RWPE2 (cell line): ENCODE measurements at places on chromosomes 4 and X.

DNA sequence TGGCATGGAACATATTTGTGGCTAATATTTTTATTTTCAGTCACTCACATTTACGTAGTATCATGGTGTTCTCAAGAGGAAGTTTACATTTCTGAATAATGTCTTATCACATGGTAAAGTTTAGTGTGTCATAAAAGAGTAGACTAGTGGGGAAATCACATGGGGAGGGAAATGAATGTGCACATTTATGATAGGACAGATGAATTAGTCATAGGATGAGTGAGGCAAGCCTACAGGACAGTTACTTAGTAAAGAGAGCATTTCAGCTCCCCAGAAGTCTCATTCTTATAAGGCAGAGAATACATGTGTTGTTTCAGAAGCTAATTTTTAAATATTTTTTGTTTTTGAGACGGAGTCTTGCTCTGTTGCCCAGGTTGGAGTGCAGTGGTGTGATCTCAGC, 6.2 kb downstream of the GK start:
- no peak for DNase-seq

DNA sequence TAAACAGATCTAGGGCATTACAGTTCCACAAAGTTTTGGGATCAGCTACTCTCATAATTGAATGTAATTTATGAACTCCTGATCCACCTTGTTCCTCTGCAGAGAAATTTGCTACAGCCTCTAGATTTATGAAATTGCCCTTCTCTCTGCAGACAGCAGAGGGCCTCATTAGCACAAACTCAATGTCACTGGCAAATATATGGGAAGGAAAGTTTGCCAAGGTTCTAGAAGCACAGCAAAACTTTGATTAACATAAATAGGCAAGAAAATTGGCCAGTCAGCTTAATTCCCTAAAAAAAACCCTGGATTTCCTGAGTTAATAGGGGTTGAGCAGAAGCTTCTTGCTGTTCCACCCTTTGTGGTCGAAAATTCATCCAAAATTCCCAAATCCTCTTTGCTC, 31.5 kb downstream of the PRPS1 start:
- no peak for DNase-seq

DNA sequence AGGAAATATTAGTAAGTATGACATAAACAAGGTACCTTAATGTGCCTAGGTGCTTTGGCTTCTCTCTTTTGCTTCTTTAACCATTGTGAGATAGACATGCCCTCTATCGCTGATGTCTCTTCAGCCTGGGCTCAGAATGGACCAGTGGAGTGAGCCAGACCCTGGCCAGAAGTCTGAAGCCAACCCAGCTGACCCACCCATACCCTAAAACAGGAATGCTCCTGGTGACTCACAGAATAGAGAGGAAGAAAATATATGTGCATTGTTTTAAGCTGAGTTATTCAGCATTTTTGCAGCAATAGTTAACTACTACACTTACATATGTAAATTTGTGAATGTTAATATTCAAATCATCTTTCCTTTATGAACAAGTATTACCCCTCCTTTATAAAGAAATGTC, 167.5 kb upstream of the PCDH10 start:
- DNase-seq, result no peak

DNA sequence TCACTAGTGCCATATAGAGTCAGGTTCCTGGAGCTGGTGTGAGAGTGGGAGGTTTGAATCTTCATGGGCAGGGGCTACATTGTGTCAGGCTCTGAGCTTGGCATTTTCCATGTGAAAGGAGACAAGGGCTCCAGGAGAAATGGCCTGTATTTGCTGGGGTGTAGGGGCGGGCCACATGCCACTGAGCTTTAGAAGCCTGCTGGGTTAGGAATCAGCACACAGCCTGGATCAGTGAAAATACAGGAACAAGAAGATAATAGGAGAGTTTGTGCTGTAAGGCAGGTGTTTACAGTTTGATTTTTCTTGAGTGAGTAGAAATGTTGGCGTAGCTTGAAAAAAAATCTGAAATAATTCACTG, 35.4 kb downstream of the TBC1D14 start:
- no peak for DNase-seq

- DNase-seq, result no peak
Observed at GRCh38 chr4:31175242-31175910, 455.2 kb downstream of the PCDH7 start.

DNA sequence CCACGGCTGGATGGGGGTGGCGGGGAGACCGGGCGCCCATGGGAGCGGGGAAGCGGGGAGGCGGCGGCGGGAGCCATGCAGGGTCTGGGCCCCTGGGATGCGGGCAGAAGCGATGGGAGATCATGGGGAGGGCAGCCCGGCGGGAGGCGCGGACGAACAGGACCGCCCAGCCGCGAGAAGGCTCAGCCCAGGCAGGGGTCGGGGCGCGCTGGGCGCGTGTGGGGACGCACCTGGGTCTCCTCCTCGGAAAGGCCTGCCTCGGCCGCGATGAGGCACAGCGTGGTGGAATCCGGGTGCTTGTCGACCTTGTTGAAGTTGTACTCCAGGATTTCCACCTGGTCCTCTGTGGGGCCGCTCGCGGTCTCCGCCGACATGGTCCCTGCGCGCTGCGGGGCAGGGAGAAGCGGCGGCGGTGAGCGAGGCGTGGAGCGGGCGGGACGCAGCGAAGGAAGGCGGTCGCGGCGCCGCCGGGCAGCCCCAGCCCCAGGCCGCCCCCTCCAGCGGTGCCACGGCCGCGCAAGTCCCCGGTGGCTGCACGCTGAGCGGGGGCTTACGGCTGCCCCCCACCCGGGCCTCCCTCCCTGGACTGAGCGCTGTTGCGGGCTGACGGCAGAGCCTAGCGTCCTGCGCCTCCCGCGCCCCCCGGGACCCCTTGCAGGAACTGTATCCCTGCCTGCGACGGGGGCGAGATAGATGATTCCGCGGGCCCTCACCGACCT, 25.3 kb downstream of the HOPX start:
- peak; percentile 51 for DNase-seq

DNA sequence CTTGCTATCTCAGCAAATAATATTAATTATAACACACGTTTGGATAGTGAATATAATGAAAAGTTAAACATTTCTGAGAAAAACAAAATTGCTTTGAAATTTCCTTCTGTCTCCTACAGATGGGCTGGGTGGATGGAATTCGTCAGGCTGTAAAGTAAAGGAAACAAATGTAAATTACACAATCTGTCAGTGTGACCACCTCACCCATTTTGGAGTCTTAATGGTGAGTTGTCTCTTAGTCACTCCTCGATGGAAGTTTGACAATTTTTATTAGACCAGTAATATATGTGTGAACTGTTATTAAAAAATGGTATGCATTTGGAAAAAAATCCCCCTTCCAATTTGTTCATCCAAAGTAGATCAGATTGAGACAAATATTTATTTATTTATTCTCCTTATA, 92.5 kb upstream of the BRS3 start:
- no peak for DNase-seq

DNA sequence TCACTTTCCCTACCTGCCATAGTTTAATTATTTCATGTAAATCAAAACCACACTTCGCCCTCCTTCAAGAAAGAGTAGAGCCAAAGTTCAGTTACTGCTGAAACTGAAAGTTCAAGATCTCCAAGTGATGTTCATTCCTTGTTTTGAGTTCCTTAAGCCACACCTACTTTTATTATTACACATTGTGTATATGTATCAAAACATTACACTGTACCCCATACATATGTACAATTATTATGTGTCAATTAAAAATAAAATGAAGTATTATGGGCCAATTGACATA, 892.3 kb upstream of the NDST4 start:
- no peak for DNase-seq

DNA sequence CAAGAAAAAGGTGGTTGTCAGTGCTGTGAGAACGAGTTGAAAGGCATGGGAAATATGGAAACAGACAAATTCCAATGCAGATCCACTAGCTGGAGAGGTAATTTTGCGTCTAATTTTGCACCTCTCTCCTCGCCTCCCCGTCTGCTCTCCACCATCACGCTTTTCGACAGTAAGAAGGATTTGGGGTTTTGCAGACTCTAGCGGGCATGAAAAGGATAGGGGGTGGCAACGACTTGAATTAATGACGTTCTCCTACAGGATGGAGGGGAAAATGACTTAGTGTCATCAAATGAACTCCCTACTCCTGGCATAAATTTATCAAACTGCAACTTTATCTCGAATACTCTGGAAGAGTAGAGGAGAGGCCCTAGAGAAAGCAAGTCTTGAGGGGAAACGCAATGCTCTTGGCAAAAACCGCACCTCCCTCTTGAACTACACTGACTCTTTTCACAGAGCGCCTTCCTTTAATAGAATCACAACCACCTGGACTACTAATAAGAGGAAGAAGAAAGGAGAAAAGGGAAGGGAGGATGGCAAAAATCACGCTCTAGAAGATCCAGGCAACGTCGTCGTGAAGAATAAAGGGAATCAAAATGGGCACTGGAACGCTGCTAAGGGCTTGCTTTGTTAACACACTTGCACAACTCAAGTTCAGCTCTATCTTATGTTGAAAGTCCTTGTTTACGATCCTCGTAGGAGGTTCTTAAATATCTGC, 871 bp upstream of the SLITRK2 start:
- DNase-seq, result no peak

GRCh38 chr4:38785041-38785790, 2.4 kb upstream of the TLR10 start:
- DNase-seq, result no peak
